ENCODE measurements at places on chromosomes 5 and 9.

DNA sequence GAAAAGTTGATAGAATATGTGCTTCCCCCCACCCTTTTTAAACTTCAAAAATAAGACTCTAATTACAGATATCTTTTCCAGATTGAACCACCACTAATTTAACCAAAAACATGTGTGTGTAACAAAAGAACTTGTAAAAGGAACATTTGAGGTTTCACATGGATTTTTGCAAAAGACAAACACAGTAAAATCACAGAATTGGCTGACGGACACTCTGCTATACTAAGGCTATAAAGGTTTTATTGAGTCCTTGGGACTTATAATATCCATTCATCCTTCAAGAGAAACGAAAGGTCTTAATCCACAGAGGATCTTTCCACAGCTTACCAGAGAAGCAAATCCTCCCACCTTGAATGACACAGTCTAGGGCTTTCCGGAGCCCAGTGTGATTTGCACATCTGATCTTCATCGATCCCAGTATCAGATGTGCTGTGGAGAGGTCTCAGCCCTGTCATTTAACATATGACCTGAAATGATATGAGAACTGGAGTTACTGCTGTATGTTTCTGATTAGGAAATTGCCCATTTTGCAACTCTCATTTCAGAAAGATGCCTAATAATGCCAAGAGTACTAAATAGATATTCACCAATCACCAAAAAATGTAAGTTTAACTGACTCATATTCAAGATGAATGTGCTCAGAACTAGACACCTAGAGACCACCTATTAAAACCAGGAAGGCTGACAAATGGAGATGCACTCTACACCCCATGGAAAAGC, 256.5 kb upstream of the FBXL7 start:
- DNase-seq = peak; percentile 53

DNA sequence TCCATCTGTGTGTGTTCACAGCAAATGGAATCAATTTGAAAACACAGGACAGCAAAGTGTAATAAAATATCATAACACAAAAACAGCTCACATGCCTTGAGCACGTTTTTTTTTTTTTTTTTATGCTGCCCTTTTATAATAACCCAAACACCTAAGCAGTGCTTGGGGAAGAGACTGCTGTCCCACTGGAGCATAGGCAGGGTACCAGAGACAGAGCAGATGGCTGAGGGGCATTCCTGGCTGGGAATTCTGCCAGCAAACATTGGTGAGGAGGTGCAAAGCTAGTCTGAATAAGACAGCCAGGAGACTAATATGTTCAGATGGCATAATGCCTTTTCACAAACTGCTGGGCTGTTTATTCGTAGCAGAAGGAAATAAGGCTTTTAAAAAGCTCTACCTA, 58.1 kb upstream of the SV2C start:
- DNase-seq = no peak

DNA sequence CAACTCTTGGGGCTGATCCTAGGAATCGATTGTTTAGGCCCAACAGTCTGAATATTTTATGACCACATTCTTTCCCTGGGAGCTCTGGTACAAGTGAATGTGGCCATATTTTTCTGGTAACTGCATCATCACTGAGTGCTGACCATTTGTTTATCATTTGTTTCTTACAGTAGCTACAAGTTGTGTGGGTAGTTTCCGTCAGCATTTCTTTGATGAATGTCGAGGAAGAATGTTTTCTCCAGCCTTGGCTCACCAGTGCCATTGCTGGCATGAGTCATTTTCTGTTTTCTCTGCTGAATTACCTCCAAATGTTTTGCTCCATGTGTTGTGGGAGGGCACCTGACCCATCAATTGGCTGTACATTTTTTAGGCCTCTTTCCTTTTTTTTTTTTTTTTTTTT, 14.1 kb upstream of the CARD19 start:
- peak; percentile 91 for DNase-seq

- DNase-seq = no peak
These were observed 135.8 kb downstream of the KDM4C start for GRCh38 chr9:6893350-6894131.

- no peak for DNase-seq
These were observed 7.6 kb downstream of the KIF24 start for GRCh38 chr9:34321451-34321850.

DNA sequence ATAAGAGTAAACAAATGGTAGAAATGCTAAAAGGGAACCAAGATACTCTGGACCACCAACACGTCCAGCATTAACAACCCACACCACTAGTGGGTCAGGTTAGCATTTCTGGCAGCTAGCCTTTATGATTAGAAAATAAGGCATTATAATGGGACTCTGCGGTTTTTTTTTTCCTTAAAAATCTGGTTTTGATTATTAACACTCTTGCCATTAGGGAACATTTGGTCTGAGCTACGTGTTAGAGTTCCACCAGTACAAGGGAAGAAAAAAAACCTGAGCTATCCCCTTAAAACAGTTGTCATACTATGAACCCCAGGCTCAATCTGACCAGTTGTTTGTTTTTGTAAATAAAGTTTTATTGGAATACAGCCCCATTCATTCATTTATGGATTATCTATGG, 110.4 kb downstream of the NTRK2 start:
- DNase-seq = peak; percentile 19

DNA sequence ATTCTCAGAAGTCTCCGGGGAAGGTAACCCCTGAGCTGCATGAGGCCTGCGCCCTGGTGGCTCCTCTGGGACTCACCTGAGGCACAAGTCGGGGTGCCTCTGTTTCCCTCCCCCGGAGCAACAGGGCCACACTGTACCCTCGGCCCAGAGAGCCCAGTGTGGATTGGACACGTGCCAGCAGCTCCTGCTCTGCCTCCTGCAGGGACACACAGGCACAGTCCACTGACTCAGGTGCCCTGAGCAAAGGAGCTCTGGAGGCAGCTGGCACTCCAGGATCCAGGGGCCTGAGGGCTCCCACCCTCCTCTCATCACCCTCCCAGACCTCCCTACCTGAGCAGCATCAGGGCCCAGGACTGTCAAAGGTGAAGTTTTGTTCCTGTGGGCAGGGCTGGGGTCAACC, 29.5 kb downstream of the SLC35A4 start:
- DNase-seq = no peak

DNA sequence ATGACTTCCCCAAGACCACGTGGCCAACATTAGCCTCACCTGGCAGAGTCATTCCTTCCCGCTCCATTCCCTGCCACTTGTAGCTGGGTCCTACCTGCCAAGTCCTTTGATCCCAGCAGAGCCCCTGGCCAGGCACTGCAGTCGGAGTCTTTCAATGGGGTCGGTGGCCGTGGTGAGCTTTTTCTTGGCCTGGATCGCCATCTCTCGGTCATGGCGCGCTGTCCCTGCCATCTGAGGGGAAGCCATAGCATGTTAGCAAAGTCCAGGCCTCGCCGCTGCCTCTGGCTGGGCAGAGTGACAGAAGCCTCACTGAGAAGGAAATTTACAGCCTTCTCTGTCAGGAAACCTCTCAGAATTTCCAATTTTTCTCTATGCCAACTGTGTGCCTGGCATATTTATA, 17.5 kb downstream of the CAPSL start:
- DNase-seq = no peak

DNA sequence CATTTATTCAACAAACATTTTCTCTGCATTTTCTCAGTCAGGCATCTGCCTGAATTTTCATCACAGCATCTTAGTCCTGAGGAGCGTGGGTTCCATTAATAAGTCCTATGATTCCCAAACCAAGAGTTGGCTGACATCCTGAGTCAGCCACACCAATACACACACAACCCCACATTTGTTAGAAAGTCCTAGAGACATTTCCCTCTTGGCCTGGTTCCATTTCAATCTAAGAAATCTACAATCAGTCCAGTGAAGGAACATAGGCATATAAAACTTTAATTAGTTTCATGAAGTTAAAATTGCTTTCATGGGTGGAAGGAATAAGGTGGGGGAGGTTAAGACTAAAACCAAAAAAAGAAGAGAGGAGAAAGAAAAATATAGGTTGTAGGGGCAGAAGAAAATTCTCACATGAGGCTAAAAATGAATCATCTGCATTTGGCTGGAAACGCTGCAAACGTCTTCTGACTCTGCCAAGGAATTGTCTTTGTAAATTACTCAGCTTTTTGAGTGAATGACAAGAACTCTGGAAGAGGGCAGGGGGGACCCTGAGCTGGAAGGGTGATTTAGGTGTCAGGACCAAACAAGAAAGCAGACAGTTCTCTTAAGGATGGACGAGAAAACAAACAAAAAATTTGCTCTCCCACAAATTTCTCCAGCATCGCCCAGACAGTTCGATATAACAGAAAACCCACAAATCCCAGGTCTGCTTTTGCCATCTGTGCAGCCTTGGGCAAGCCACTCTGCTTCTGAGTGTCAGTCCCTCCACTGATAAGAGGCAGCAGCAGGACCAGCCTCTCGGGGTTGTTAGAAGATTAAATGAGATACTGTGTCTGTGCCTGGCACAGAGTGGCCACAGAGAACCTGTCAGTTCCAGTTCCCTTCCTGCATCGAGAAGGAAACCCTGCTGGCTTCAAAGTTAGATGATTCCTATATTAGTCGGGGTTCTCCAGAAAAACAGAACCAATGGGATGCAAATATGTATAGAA, 289.7 kb downstream of the CDK5RAP2 start:
- no peak for DNase-seq

GRCh38 chr9:127213859-127214258, 50.7 kb upstream of the GARNL3 start:
- peak; percentile 75 for DNase-seq

GRCh38 chr5:96752341-96753016, 55.3 kb downstream of the ERAP1 start:
- DNase-seq = peak; percentile 61

DNA sequence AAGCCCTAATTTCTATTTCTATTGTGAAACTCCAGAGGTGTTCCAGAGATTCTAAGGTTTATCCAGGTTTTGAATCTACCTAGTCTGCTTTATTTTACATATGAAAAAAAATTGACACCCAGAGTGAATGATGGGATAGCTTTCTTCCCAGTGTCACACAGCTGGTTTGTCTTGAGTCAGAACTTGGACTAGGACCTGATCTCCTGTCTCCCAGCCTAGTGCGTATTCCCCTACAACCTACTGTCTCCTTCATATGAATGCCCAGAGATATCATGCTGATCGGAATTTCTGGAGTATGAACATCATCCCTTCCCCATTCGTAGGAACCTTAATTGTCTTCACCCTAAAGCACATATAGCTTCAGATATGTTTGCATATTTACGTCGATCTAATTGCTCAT, 524.2 kb downstream of the SPATA31D1 start:
- no peak for DNase-seq

DNA sequence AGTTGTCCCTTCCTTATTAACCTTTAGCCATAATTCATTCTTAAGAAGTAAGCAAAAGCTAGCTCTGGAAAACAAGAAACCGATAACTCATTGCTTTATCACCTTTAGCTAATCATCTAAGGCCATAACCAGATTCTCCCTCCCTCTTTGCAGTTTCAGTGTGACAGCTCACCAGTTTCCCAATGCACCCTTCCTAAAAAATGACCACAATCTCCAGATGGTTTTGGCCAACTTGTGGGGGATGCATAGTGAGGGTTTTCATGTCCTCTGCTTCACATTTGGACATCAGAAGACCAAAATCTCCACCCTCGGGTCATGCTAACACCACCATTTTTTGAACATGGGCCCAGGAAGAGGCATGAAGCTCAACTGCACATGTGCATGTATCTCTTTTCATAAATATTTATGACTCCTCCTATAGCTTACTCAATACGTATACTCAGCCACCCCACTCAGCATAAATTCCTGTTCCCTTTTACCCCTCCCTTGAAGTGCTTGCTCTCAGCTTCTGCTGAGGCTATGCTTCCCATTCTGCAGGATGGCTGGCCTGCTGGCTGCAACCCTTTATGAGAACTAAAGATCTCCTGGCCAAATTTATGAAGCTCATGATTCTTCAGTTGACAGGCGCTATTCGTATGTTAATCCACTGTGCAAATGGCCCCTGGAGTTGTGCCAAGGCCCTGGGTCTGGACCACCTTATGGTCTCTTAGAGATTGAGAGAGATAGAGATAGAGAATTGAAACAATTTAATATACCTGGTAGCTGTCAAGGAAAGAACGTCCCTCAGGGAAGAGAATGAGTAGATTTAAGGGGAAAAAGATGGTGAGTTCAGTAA, 14.8 kb downstream of the PPP3R2 start:
- no peak for DNase-seq

- DNase-seq = no peak
These were observed 17.3 kb downstream of the TCF7 start for GRCh38 chr5:134131578-134132350.

DNA sequence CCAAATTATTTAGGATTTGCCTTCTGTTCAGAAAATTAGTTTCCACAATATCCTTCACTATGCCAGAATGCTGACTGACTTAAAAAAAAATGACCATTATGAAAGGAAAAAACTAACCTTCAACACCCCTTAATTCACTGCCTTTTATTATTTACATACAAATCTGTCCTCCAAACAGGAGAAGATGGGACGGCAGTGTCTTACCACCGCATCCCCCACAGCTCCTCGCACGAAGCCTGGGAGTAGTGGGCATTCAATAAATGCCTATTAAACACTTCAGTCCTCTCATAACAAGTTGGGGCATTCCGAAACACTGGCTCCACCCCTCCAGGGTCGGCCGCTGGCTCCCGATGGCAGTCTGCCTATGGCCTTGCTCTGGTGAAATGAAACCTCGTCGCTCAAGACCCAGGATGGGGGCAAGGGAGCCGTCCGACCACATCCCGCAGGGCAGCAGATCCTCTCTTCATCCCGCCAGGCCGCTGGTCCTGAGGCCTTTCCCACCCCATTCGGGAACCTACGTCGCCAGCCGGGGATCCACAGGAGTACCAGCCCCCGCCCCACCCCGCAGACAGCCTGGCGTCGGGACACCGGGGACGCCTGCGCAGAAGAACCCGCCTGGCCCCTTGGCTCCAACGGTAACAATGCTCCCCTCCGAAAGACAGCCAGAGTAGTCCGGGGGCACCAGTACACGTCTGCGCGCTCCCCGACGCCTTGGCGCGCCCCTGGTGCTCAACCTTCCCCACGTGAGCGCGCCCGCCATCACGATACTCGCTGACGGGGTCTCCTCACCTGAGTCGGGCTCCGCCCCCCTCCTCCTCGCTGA, 613 bp downstream of the ZBTB5 start:
- DNase-seq = peak; percentile 67

DNA sequence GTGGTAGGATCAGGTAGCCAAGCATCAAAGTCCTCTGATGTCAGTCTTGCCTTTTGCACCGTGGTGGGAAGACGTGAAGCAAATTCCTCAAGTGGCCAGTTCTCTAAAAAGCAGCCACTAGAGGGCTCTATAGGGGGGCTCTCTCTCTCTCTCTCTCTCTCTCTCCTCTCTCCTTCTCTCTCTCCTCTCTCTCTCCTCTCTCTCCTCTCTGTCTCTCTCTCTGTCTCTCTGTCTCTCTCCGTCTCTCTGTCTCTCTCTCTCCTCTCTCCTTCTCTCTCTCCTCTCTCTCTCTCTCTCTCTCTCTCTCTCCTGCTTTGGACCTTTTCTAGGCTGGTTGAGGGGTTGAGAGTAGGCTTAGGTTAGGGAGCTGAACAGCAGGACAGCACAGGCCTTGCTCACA, 13.9 kb upstream of the OSMR start:
- peak; percentile 62 for DNase-seq

DNA sequence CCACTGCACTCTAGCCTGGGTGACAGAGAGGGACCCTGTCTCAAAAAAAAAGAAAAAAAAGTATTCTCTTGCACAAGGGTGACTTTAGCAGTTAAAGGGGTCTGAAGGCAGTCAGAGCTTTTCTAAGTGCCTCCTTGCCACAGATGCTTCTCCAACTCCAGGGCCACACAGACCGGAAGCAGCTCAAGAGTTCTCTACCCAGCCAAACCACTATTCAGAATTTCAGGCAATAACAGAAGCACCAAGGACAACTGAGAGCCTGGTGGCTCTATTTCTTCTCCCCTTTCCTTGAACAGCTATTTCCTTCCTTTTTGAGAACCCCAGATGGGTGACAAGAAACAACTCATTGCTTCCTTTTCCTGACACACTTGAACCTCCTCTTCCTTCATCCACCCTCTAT, 2.2 kb downstream of the FAM219A start:
- no peak for DNase-seq

Measured in AG10803 (cell line).